GM04504 (cell line): ENCODE measurements at places on chromosomes 13 and 19.
A peak's percentile ranks its signal among the peaks of the same experiment; 100 is the strongest.

GRCh38 chr13:44694291-44694690 is 118.2 kb upstream of the TSC22D1 start:
- no peak for DNase-seq

GRCh38 chr13:105914291-105915036 is 621.0 kb downstream of the EFNB2 start:
- peak; percentile 64 for DNase-seq

GRCh38 chr13:92649140-92649813 is 577.3 kb upstream of the GPC6 start:
- no peak for DNase-seq

DNA sequence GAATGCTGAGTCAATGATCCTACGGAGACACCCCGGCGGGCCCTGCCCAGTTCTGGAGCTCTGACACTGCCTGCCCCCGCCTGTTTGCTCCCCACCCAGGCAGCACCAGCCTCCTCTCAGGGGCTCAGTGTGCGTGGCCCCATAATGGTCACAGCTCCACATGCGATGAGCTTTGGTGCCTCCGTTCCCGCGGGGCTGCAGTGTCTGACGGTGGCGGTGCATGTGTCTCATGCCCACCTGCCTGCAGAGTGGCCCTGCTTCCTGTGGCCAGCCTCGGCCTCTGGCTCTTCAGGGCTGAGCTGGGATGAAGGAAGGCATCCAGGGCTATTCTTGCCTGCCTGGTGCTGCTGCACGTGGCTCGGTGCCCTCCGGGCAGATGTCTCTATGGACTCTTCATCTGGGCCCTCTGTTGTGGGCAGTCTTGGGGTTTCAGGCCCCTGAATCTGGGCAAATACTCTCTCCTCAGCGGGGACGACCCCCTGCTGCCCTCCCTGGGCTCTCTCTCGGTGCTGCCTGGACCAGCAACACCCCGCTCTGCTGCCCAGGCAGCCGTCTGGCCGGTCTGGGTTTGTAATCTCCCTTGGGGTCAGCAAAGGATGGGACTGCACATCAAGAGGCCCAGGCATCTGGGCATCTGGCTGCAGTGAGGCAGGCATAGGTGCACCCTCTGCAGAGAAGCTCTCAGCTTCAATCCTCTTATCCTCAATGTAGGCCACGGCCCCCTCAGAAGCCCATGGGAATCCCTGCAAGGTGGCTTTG is 19.3 kb upstream of the TMEM255B start:
- DNase-seq: no peak

DNA sequence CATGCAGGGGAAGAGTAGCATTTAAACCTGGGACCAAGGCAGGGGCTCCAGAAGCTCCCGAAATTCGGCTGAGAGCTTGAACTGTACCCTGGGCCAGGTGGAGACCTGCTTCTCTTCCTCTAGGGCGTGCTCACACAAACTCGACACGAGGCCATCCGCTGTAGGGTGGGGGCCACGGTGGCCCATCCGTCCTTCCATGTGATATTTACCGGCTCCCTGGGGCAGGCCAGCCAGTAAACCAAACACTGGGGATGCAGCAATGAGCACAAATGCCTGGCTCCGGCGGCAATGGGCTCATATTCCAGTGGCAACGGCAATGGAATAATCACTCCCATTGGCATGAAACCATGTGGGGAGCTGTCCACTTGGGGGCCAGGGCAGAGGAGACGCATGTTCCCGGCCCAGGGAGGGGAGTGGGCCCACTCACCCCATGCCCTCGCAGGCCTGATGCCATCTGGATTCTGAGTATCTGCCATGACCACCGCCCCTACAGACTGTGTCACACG is 10.8 kb downstream of the SH3GL1 start:
- no peak for DNase-seq

DNA sequence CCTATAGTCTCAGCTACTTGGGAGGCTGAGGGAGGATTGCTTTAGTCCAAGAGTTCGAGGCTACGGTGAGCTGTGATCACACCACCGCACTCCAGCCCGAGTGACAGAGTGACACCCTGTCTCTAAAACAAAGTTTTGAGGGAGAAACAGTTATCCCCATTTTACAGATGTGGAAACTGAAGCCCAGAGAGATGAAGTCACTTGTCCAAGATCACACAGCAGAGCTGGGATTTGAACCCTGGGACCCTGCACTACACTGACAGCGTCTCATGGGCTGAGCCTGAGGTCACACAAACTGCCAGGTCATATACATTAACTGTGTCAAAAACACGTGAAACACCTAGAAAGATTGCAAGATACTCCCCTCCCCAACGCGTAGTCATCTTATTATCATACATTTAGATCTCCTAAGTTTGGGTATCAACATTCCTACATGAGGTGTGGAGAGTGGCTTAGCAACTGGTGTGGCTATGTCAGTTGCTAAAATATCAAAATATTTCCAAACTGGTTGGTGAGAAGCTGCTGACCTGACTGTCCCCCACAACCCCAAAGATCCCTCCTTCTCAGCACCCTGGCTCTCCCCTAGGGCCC is 8.2 kb downstream of the FCGBP start:
- DNase-seq: no peak
